Spinal cord (tissue), 10 donors: ENCODE measurements at places on chromosomes 16 and 17. TPM values are rescaled to one million over a fixed set of nuclear protein-coding genes. Genes with fewer than 3 reads are reported as not detected.

DNA sequence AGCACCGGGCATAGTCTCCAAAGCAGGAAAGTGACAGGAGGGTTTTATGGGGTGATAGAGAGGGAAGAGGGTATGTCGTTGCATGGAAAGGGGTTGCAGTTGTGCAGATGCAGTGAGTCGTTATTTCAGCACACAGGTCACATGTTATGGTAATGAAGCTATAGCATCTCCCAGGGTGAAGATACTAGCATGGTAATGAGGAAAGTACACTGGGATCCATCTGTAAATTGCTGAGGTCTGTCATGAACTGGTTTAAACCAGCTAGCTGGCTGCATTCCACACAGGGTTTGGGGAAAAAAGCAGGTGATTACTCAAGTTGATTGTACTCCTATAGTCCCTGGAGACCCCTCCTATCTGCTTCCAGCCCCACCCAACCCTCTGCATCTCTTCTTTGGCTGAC lies 11.7 kb downstream of the COX11 start:
- no peak for DNase-seq

- no peak for DNase-seq
These were observed 83.9 kb downstream of the NT5M start for GRCh38 chr17:17387017-17387497.

Gene PPP1R1B
- total RNA-seq = 329 TPM

- no peak for DNase-seq
These were observed 341.6 kb upstream of the TBX2 start for GRCh38 chr17:61058066-61058465.

Gene SLC25A11
- total RNA-seq = 57.2 TPM

DNA sequence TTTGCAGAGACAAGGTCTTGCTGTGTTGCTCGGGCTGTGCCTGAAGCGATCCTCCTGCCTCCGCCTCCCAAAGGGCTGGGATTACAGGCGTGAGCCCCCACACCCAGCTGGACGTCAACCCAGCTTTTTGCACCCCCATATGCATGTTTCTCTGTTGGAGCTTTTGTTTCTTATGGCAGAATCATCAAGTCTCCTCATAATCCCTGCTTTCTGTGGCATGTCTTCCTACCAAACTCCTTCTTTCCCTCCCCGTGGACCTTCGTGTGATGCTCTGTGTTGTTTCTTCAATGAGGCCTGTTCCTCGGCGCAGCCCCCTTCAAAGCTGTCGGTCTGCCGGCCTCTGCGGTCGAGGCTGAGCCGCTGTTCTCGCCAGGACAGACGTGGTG lies 71.6 kb downstream of the METRNL start:
- DNase-seq = no peak

Gene B3GNT9
- 10.8 TPM for total RNA-seq

Gene FOXL1
- total RNA-seq = 8.9 TPM

DNA sequence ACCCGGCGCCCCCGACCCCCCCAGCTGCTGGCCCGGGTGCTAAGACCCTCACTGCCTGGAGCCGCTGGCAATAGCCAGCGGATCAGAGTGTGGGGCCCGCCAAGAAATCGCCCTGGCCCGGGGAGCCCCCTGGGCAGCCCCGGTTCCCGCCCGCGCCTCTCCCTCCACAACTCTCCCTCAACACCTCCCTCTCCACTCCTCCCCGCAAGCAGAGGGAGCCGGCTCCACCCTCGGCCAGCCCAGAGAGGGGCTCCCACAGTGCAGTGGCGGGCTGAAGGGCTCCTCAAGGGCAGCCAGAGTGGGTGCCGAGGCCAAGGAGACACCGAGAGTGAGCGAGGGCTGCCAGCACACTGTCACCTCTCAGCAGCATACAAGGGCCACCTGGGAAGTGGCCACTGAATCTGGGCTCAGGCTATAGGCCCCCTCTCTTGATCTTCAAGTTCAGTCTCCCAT lies 385.5 kb downstream of the SEC14L1 start:
- no peak for DNase-seq

Gene CDK5R1
- 61.0 TPM for total RNA-seq

DNA sequence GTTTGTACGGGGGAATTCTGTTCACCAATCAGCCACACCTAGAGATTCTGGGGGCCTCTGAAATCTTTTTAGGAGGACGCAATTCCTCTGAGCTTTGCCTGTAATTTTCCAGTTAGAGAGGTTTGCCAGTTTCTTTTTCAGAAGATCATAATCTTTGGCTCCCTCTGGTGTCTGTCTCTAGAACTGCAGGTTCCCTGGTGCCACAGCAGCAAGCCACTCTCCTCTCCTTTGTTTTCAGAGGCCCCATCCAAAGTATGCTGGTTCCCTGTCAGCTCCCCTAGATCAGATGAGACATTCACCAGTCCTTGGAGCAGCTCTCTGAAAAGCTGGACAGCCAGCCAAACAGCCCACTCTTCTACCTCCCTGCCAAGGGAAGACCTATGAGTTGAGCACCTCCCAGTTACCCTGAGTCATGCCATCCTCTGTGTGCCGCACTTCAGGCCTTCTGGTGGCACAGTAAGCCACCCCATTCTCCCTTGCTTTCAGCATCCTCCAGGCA lies 36.1 kb downstream of the RNF112 start:
- peak; percentile 97 for DNase-seq

- no peak for DNase-seq
These were observed 123.4 kb upstream of the NOL11 start for GRCh38 chr17:67594115-67594880.

DNA sequence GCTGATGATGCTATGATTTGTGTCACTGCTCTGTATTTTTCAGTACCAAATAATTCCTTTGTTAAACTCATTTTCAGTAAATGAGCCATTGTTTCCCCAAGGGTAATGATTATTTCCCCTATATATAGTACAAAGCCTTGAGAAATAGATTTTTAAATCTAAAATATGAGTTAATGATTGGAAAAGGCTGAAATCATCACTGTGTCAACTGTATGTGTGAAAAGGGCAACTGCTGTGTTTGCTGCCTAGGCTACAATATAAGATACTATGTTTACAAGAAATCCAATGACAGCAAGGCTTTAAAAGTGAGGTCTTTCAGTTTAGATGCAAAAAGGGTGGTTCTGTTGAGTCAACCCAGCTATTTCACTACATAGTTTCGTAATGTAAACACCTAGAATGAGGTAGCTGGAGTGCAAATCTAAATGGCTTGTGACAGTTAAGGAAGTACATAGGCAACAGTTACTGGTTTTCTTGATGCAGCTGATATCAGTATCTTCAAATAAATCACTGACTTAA lies 15.3 kb downstream of the NLK start:
- DNase-seq = no peak

- DNase-seq = peak; percentile 70
These were observed 22.3 kb downstream of the BAIAP2 start for GRCh38 chr17:81057079-81057730.

- no peak for DNase-seq
These were observed 10.6 kb downstream of the CTRB1 start for GRCh38 chr16:75229172-75230031.

DNA sequence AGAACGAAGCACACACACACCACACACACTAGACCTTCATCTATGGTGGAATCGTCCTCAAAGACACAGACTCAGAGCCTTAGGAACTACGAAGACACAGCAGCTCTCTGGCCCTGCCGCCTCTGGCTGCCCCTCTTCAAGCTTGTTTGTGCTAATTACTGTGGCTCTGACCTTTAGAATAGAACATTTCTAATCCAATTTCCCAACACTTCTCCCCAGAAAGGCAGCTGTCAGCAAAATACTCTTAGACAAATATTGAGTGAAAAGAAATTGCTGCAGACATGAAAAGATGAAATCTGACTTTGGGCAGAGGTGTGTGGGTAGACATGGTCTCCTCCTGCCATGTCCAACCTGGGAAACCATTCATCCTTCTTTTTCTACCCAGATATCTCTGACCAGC lies 152.0 kb upstream of the DNAH9 start:
- DNase-seq = no peak

- no peak for DNase-seq
These were observed 149.6 kb downstream of the PITPNC1 start for GRCh38 chr17:67526700-67527099.

Gene RAC3
- total RNA-seq = 58.4 TPM

DNA sequence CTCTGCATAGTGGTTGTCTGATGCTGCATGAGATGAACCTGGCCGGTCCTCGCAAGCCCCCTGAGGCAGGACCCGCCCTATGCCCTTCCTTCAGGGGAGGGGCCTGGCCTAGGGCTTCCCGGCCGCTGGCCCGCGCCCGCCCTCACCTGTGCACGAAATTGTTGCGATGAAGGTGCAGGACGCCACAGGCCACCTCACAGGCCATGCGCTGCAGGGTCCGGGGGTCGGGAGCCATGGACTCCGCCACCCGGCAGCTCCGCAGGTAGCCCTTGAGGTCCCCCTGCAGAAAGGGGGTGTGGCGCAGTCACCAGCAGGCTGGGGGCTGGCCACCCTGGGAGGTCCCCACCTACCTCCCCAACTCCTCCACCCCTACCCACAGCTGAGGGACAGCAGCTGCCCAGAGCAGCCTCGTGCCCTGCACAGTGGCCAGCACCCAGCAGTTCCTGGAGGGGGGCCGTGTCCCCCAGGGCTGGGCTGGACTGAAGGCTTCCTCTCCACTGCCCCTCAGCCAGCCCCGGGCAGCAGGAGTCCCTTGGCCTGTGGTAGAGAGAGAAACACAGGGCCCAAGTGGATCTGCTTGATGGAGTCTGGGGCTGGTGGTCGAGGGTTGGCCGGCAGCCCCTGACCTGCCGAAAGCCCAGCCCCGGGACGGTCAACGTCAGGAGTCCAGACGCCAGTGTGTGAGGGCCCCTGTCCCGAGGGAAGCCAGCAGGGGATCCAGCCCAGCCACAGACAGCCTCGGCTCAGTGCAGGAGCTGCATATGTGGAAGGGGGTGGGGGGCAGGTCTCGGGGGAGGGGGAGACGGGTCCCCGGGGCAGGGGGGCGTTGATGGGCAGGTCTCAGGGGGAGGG lies 38.8 kb upstream of the PVALEF start:
- DNase-seq = no peak

Gene BOLA2B
- total RNA-seq = 10.1 TPM
